ENCODE measurements at places on chromosomes 5 and 9.

DNA sequence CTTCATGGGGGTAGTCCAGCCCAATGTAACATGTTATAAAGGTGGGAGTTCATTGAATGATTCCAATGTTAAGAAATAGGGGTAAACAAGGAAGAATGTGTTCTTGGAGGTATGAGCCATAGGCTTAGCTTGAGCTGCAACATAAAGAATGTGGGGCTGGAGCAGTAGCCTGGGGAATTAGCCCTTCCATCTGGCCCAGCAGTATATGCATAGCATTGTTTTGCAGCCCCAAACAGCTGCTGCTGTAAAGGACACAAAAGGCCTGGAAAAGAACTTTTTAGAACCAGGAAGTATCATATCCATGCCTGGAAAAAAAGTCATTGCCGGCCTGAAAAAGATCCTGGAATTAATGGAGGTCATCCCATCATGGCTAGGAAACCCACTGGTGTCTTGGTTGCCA, 55.8 kb upstream of the SMARCA2 start:
- DNase-seq: no peak

- DNase-seq: no peak
Observed at GRCh38 chr9:107929443-107929842, 439.9 kb upstream of the KLF4 start.

DNA sequence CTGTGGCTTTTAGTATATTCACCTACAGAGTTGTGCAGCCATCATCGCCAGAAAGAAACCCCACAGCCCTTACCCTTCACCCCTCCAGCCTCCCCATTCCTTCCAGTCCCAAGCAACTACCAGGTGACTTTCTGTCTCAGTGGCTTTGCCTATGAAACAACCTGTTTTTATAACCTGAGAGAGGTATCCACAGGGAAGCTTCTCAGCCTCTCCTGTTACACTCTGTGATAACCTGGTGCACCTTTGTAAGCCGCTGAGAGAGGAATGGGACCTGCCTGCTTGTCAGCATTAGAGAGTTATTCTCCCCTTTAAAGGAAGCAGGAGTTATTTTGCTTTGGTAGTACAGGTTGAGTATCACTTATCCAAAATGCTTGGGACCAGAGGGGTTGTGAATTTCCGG, 93.6 kb downstream of the TRIO start:
- no peak for DNase-seq

DNA sequence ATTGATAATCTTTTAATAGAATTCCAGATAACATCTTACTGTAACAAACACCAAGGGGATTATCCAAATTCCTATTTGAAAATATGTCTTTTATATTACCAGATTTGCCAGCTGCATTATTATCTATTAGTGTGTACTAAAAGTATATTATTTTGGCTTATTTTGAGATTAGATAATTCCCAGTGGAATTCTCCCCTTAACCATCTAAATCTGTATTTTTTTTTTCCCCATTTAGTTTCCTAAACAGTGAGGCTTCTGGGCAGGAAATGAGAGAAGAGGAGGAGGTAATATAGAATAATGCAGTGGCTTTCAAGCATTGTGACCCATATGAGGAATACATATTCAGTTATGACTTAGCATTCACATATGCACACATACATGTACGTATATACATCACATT, 53.5 kb upstream of the ABL1 start:
- no peak for DNase-seq

DNA sequence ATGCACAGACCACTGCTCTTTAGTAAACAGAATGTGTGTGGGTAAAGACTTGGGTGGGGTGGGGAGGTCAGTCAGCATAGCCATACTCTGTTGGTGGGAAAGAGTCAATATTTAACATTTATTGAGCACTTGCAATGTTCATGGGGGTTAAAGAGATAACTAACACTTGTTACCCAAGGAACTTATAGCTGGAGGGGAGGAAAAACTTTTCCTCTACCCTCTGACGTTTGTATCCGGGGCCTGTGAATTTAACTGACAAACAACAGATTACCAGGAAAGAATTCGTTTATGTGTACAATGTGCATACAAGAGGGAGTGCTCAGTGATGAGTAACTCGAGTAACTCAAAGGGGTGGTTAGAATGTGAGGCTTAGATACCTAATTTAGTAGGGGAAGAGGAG, 6.8 kb upstream of the CLINT1 start:
- no peak for DNase-seq

DNA sequence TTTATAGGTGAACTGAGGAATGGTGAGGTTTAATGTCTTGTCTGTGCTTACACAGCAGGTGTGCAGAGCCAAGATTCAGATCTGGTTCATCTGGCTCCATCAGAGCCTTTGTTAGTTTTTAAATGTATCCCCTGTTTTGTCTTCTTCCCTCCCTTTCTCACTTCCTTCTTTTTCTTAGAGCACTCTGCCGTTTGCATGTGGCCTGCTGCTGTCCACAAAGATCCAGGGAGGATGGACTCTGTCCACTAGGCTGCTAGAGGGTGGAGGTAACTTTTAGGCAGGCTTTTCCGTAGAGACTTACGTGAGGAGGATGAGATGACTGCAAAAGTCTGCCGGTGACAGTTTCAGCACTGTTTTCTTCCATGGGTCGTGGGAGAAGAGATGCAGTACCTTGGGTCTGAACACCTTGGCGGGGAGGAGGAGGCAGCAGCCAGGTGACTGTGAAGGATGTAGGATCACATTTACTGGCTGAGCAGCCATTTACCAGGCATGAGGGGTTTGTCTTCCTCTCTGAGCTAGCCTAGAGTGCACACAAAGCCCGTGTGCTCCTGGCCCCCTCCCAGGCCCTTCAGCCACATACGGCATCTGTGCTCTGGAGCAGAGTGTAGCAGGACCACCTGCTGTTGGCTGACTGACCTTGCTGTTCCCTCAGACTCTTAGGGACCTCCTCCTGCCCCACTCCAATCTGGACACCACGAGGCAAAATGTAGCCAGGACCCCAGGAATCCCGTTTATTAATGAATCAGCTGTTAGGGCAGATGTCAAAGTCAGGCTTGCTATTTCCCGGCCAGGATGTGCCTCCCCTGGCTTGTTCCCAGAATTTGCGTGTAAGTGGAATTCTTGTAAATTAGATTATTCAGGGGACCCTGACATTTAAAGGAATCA, 1.8 kb downstream of the NTMT1 start:
- DNase-seq: no peak

GRCh38 chr9:103941104-103941503, 153.0 kb upstream of the SMC2 start:
- DNase-seq: no peak

GRCh38 chr5:16135003-16135402, 44.6 kb downstream of the MARCHF11 start:
- DNase-seq: no peak

DNA sequence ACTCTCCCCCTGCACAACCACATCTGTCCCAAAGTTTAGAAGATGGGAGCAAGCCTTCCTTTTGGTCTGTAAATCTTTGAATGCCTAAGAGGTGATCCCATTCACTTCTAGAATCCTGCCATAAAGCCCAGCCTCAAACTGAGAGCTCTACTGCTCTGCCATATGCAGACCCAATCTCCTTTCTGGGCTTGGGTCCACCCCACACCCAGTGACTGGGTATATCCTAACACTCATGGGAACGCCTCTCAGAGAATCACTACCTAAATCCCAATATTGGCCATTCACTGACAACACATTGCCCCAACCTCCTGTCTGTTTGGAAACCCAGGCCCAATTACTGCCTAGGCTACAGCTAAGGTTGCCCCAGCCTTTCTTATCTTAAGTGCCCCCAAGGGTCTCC, 90.7 kb downstream of the MAMDC2 start:
- DNase-seq: no peak

- DNase-seq: no peak
Observed at GRCh38 chr5:72539038-72539437, 31.8 kb upstream of the ZNF366 start.
